Esophagus muscularis mucosa (tissue), 4 donors: ENCODE measurements at places on chromosomes 2 and 18. TPM values are rescaled to one million over a fixed set of nuclear protein-coding genes. Genes with fewer than 3 reads are reported as not detected.
A peak's percentile ranks its signal among the peaks of the same experiment; 100 is the strongest.

Gene CPS1
- 1.0 TPM for total RNA-seq

Gene REG3A
- not detected for total RNA-seq

Gene MC5R
- total RNA-seq: not detected

GRCh38 chr2:138028538-138028937 lies 64.3 kb downstream of the HNMT start:
- no peak for DNase-seq
- no peak overlapping the region for H3K27ac ChIP-seq
- no peaks in the 10 kb centered on the region for H3K36me3 ChIP-seq
- H3K4me1 ChIP-seq: no peaks in the 10 kb centered on the region

- H3K4me1 ChIP-seq: peaks cover 20% of the 10 kb centered on the region
- H3K36me3 ChIP-seq: no peaks in the 10 kb centered on the region
- no peak overlapping the region for H3K27ac ChIP-seq
- no peaks in the 10 kb centered on the region for H3K27me3 ChIP-seq
- no peak for DNase-seq
- no peak overlapping the region for H3K4me3 ChIP-seq
Measured at GRCh38 chr2:160238392-160238791, 38.3 kb upstream of the ITGB6 start.

GRCh38 chr2:127704641-127705390 lies 3.5 kb downstream of the SFT2D3 start:
- H3K27ac ChIP-seq: peak overlapping the region; percentile 16
- H3K4me3 ChIP-seq: no peak overlapping the region
- peaks cover 40% of the 10 kb centered on the region for H3K4me1 ChIP-seq
- no peaks in the 10 kb centered on the region for H3K27me3 ChIP-seq
- peaks cover 23% of the 10 kb centered on the region for H3K36me3 ChIP-seq

- peaks cover 32% of the 10 kb centered on the region for H3K4me1 ChIP-seq
- no peaks in the 10 kb centered on the region for H3K27me3 ChIP-seq
- H3K27ac ChIP-seq: peak overlapping the region; percentile 74
- peak overlapping the region; percentile 36 for H3K4me3 ChIP-seq
- peaks cover 7% of the 10 kb centered on the region for H3K36me3 ChIP-seq
Measured at GRCh38 chr2:218476676-218477075, 57.8 kb downstream of the VIL1 start.

DNA sequence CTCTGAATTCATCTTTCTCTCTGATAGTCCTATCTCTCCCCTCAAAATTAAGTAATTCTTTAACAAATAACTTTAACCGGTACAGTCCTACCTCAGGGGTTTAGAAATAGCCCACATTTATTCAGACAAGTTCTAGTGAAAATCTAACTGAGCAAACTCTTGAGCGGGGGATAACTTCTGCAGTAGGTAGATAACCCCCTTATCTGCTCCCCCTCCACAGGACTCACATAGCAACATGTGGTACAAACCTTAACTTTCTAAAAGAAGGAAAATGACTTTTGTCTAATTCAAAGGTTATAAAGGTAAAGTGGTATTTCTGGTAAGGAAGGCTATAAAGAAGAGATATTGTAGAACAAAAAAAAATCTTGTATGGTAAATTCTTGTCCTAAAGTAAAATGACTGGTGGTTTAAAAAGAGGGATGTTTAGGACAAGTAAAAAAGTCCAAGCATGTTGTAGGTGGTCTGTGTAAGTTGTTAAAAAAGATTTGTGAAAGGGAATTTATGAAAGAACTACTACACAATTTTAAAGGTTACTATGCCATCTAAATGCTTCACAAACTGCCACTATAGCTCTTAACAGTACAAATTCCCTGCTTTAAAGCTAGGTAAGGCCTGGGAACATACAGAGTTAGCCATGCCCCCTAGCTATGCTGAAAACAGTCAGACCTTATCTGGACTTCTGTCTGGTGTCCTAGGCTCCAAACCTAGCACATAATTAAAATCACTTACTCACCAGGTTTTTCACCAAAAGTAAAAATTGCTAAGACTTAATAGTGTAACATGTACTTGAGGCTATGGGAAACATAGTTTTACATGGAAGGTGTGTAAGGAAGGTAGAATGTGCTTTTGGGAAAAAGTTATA lies 8.1 kb upstream of the RPIA start:
- no peak overlapping the region for H3K4me3 ChIP-seq
- no peak for DNase-seq
- no peaks in the 10 kb centered on the region for H3K27me3 ChIP-seq
- H3K27ac ChIP-seq: no peak overlapping the region
- H3K4me1 ChIP-seq: no peaks in the 10 kb centered on the region
- H3K36me3 ChIP-seq: no peaks in the 10 kb centered on the region

DNA sequence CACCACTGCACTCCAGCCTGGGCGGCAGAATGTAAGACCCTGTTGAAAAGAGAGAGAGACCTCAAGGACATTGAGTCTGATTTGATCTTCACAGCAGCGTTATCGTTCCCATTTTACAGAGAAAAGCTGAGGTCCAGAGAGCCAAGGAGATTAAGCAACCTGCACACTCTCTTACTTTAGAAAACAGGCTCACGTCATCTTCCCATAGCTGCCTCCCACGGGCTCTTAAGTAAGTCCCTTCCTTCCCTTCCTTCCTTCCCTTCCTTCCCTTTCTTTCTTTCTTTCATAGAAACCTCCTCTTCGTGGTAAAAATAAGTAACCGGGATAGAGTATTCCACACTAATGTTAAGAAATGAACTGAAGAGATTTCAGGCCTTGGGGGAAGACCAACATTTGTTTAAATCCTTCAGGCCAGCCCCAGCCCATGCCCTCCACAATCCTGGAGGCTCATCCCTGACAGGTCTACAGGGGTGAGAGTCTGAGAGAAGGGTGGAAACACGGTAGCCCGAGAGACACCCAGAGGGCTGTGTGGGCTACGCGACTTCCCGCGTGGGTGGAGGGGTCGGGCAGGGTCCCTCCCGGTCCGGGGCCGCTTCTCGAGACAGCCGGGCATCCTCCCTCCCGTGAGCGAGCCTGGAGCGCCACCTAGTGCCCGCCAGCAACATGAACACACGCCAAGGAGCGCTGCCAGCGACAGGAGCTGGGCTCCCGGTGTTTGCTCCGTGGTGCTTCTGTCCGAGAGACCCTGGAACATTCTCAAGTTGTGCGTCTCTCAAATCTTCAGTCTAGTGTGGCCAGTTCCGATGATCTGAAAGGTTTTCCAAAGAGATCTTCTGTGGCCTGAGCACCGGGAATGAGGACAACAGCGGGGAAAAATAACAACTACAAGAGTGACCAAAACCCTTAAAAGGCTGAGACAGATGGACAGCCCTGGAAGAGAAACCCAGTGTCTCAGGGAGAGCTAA lies 160.3 kb downstream of the INO80D start:
- no peaks in the 10 kb centered on the region for H3K27me3 ChIP-seq
- H3K36me3 ChIP-seq: no peaks in the 10 kb centered on the region
- peaks cover 23% of the 10 kb centered on the region for H3K4me1 ChIP-seq
- peak overlapping the region; percentile 48 for H3K4me3 ChIP-seq
- peak overlapping the region; percentile 43 for H3K27ac ChIP-seq

- no peak overlapping the region for H3K4me3 ChIP-seq
- H3K27me3 ChIP-seq: peaks cover 27% of the 10 kb centered on the region
- peaks cover 16% of the 10 kb centered on the region for H3K4me1 ChIP-seq
- no peaks in the 10 kb centered on the region for H3K36me3 ChIP-seq
- H3K27ac ChIP-seq: no peak overlapping the region
Measured at GRCh38 chr2:88760819-88761598, 69.5 kb downstream of the RPIA start.

GRCh38 chr18:14117606-14118005 lies 14.6 kb downstream of the ZNF519 start:
- DNase-seq: no peak
- H3K36me3 ChIP-seq: no peaks in the 10 kb centered on the region
- no peaks in the 10 kb centered on the region for H3K27me3 ChIP-seq
- no peaks in the 10 kb centered on the region for H3K4me1 ChIP-seq
- no peak overlapping the region for H3K4me3 ChIP-seq

GRCh38 chr2:8137801-8138200 lies 544.1 kb upstream of the ID2 start:
- no peaks in the 10 kb centered on the region for H3K36me3 ChIP-seq
- H3K4me3 ChIP-seq: no peak overlapping the region

- H3K36me3 ChIP-seq: no peaks in the 10 kb centered on the region
- H3K27ac ChIP-seq: no peak overlapping the region
- H3K27me3 ChIP-seq: no peaks in the 10 kb centered on the region
- no peak overlapping the region for H3K4me3 ChIP-seq
- no peaks in the 10 kb centered on the region for H3K4me1 ChIP-seq
- no peak for DNase-seq
Measured at GRCh38 chr2:176758426-176758825, 454.2 kb upstream of the HNRNPA3 start.

- no peaks in the 10 kb centered on the region for H3K4me1 ChIP-seq
- H3K27me3 ChIP-seq: no peaks in the 10 kb centered on the region
- H3K36me3 ChIP-seq: no peaks in the 10 kb centered on the region
Measured at GRCh38 chr2:156189143-156189542, 143.4 kb downstream of the NR4A2 start.

DNA sequence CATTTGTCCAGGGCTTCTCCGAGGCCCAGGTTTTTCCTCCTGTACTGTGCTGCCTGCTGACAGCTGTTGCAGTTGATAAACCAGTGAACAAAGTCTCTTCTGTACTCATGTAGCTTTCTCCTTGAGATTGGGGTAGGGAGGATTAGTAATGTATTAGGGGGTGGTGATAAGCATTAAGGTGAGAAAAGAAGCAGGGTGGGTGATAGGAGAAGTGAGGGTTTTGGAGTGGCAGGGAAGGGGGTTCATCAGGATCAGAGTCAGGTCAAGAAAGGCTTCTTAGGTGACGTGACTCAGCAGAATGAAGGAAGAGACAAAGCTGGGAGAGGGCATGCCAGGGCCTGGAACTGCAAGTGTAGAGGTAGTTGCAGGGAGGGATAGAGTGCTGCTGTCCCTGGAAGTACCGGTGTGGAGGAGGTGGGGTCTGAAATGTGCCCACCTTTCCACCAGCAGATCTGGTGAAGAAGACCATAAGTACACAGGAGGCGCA lies 48.7 kb downstream of the PKP4 start:
- peaks cover 70% of the 10 kb centered on the region for H3K4me1 ChIP-seq
- H3K4me3 ChIP-seq: no peak overlapping the region
- peak overlapping the region; percentile 41 for H3K27ac ChIP-seq
- no peaks in the 10 kb centered on the region for H3K36me3 ChIP-seq
- DNase-seq: peak; percentile 89

DNA sequence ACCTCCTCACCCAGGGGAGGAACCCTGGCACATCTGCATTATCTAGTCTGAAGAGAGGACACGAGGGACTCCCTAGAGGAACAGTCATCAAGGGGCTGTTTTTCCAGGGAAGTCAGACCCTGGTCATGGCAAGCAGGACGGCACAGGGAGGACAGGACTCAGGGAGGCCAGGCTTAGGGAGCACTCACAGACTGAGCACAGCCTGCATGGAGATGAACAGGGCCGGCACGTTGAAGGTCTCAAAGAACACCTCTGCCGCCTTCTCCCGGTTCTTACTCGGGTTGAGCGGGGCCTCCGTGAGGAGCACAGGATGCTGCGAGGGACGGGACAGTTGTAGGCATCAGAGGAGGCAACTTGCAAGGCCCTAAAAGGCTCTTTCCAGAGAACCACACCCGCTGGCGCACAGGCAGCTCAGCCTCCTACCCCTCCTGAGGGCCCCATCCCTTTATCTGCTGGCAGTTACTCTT lies 5.1 kb downstream of the ACTR1B start:
- H3K36me3 ChIP-seq: peaks cover 26% of the 10 kb centered on the region
- H3K4me3 ChIP-seq: no peak overlapping the region
- no peak for DNase-seq
- no peaks in the 10 kb centered on the region for H3K27me3 ChIP-seq
- H3K27ac ChIP-seq: no peak overlapping the region
- peaks cover 26% of the 10 kb centered on the region for H3K4me1 ChIP-seq

DNA sequence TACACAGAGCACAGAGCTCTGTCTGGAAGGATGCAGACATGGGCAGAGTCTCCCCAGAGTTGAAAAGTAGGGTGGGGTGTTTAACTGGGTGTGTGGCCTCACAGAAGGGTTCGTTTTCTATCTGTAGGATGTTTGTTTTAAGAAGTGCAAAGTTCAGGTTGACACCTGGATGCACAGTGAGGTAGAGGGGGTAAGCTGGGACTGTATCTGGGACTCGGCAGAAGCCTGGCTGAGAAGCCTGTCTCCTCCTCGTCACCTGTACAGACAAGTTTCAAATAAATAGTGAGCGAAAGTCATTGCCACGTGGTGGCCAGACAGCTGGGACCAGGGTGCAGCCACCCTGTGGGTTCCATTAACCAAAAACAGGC lies 145.9 kb downstream of the KLHL29 start:
- no peak overlapping the region for H3K27ac ChIP-seq
- no peaks in the 10 kb centered on the region for H3K27me3 ChIP-seq
- H3K4me1 ChIP-seq: peaks cover 28% of the 10 kb centered on the region
- DNase-seq: no peak
- no peaks in the 10 kb centered on the region for H3K36me3 ChIP-seq
- H3K4me3 ChIP-seq: no peak overlapping the region

GRCh38 chr2:63875131-63875527 lies 33.4 kb downstream of the UGP2 start:
- no peaks in the 10 kb centered on the region for H3K27me3 ChIP-seq
- DNase-seq: no peak
- H3K36me3 ChIP-seq: peaks cover 16% of the 10 kb centered on the region
- peak overlapping the region; percentile 77 for H3K27ac ChIP-seq
- no peak overlapping the region for H3K4me3 ChIP-seq
